ENCODE measurements at places on chromosomes 1 and 21.

- DNase-seq = no peak
Observed at GRCh38 chr1:61992257-61992656, 202.4 kb upstream of the L1TD1 start.

- DNase-seq = no peak
Observed at GRCh38 chr1:208413006-208413405, 168.8 kb upstream of the PLXNA2 start.

- DNase-seq = no peak
Observed at GRCh38 chr1:192399161-192399560, 82.4 kb downstream of the RGS21 start.

GRCh38 chr1:184583849-184584248, 170.8 kb downstream of the EDEM3 start:
- DNase-seq = no peak

GRCh38 chr1:107782217-107782845, 182.6 kb downstream of the VAV3 start:
- DNase-seq = peak; percentile 79

DNA sequence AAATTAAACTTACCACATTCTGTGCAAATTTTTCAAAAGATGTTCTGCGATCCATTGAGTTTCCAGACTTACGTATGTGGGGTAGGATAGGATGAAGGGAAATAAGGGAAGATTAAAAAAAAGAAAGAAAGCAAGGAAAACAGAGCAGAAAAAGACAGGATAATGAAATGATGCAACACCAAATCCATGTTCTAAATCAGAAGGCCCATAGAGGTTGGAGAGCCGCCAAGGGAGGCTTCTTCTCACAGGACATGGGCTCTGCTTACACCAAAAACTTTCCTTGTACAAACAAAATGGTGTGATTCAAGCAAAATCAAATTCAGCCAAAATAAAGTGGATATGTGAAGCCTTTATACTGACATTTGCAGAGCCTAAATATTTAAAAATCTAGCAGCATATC, 189.5 kb upstream of the GREM2 start:
- DNase-seq = no peak

Data from astrocyte of the hippocampus (primary cell).